Activated T-helper 1 cell treated with anti-CD3 and anti-CD28 coated beads, Interleukin-2, amount 50 U/mL, for 16 hours (primary cell): ENCODE measurements at places on chromosomes 5 and 9.

DNA sequence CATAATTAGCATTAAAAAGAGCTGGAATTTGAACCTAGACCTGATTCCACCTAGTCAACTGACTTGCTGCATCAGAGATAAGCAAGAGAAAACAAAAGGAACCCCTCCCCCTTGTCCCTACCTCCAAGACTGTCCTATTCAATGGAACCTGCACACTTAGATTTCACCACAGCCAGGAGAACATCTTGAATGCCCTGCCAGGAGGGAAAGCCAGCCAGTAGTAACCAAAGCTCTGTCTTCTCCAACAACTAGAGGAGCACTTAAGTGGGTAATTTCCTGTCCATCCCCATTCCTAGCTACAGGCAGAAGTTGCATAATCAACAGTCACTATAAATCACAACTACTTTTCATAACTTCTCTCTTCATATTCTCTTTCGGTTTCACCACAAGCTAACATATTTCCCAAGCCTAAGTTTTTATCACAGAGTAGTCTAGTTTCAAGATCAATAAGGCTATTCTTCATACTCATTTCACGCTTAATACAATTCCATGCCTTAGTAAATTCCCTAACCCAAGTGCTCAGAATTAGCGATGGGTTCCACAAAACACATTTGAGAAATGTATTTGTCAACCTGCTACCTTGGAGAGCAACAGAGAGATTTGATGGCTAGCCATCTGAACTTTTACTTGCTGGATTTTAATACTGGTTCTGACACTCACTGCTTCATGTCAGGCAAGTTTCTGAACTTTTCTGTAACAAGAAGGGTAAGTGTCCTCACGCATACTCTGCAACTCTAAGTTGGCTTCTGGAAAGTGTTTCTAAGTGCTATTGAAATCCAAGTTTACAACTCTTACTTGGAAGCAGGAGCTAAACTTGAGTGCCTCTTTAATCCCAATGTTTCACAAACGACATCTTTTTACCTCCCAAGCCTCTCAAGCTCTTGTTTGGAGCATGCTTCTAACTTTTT lies 2.0 kb downstream of the DENND1A start:
- DNase-seq: no peak

- DNase-seq: no peak
Observed at GRCh38 chr5:75574791-75575190, 36.5 kb upstream of the ANKDD1B start.

DNA sequence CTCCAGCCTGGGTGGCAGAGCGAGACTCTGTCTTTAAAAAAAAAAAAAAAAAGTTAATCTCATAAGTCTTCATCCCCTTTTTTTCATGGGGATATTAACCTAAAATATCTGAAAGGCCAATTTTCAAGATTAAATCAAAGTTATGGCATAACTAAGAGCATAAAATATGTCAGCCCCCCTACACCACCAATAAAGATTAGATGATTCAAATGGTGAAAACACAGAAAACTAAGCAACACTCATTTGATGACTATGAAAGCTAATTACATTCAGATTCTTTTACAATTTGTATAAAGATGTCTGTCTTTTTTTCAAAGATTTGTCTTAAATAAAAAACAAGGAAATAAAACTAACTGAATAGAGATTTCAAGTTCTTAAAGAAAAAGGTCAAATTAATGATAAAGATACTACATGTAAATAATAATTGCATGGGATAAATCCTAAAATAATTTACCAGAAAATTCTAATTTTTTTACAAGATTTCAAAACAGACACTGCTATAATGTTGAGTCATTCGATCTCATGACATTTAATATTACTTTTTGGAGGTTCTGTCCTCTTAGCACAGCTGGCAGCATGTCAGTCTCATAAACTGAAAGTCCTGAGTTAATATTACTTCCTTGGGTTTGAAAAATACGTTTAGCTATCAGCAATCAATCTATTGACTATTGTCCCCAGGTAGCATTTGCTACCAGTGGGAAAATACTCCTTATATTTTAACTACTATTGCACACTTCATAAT lies 112.9 kb downstream of the KIAA0825 start:
- DNase-seq: no peak

DNA sequence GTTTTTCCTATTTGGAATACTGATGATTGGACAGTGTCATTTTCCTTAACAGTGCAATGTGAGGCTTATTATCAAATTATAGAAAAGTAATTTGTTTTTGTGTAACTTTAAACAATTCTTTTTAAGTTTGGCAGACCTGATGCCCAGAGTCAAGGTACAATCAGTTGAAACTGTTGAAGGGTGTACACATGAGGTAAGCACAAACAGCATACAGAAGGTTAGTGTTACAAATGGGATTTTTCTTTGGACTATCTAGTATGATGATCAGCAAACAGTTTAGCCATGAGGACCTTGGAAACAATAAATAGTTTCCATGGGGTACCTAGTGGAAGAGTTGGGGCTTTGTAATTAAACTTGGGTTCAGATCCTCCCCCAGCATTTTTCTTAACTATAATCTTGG lies 16.2 kb downstream of the MTREX start:
- no peak for DNase-seq

- DNase-seq: no peak
Observed at GRCh38 chr9:36867241-36867640, 166.8 kb downstream of the PAX5 start.

- no peak for DNase-seq
Observed at GRCh38 chr5:147307170-147307569, 72.3 kb downstream of the STK32A start.

GRCh38 chr9:125632321-125633115 lies 74.5 kb downstream of the MAPKAP1 start:
- no peak for DNase-seq

- DNase-seq: no peak
Observed at GRCh38 chr5:157613385-157614245, 38.0 kb upstream of the ADAM19 start.

DNA sequence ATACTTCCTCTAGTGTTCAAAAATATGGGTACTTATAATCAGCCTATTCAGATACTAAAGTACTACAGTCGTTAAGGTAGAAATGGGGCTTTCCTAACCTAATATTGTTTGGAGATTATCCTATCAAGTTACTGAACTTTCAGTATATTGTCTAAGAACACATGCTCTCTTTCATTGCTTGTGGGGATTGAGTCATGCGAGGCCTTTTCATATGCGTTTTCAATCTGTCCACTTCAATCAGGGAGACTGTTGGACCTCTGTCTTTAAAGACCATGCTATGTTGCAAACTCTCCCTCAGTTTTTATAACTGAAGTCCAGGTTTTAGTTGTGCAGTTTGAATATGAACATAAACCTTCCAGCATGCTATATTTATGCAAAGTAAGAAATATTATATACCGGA lies 15.0 kb downstream of the PRR16 start:
- no peak for DNase-seq

- no peak for DNase-seq
Observed at GRCh38 chr5:118611332-118611945, 376.9 kb downstream of the DTWD2 start.

GRCh38 chr5:132825033-132825833 lies 5.2 kb downstream of the SHROOM1 start:
- no peak for DNase-seq

DNA sequence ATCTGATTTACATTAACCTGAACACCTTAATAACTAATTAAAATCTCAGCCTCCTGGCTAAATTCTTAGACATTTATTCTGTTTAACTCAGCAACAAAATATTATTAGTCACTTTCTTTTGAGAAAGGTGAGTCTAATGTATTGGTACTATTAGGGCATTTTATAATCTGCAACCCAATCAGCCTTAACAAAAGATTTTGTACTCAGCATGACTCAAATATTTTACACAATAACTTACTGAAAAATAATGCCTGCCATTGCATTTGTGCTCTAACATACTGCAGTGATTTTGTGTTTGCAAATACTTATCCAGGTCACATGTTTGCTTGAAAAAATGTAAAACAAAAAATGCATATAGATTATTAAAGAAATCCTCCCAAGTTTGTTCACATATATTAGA lies 1129.9 kb downstream of the TAF11L14 start:
- DNase-seq: no peak

DNA sequence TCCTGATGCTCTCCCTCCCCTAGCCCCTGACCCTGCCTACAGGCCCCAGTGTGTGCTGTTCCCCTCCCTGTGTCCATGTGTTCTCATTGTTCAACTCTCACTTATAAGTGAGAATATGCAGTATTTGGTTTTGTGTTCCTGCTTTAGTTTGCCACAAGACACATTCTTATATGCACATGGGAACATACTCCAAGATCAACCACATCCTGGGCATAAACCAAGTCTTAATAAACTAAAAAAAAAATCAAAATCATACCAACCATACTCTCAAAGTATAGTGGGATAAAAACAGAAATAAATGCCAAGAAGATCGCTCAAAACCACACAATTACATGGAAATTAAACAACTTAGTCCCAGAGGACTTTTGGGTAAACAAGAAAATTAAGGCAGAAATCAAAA lies 11.2 kb upstream of the ZCCHC9 start:
- no peak for DNase-seq

DNA sequence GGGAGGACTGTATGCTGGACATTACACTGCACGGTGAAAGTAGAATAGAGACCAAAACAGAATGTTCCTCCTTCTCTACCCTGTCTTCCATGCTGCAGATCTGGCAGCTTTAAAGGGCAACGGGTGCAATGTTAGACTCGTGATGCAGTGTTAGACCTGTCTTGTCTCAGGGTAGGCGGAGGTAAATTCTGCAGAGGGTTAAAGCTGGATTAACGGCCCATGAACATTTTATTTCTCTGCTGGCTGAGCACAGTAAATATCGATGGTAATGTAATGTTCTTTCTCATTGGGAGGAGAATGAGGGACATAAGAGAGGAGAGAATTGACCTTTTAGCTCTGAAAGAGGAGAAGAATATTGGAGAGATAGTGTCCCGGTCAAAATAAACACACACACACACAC lies 178.9 kb downstream of the NMUR2 start:
- DNase-seq: no peak

DNA sequence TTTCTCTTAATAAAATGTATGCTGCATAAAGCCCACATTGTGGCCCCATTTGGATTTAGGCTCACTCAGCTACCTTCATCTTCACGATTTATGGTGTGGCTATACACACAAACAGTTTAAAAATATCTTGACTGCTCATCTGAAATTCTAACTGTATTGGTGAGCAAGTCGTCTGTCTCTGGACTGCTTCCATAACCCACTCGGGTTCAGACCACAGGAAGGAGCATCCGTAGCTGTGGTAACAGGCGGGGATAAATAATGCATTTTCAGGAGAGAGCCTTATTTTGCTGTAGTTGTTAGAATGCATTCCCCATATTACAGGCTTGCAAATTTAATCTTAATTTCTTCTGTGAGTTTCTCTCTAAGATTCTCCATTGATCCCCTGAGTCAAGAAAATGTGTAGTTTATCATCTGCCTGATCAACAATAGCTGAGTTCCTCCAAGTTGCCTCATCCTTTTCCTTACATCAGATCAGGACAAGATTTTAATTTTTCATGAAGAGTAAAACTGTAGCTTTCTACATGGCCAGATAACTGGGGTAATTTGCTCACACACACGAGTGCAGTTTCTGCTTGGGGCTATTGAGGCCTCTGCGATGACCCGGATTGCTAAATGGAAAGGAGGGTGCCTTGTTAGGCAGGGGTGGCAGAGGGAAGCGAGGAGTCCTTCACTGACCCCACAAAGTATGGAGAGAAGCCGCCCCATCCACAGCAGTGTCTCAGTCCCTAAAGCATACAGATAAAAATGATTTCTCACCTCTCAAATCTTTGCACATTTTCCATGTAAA lies 133.9 kb downstream of the FSTL4 start:
- DNase-seq: no peak

GRCh38 chr9:8769153-8769552 lies 969.6 kb upstream of the DMAC1 start:
- DNase-seq: no peak

DNA sequence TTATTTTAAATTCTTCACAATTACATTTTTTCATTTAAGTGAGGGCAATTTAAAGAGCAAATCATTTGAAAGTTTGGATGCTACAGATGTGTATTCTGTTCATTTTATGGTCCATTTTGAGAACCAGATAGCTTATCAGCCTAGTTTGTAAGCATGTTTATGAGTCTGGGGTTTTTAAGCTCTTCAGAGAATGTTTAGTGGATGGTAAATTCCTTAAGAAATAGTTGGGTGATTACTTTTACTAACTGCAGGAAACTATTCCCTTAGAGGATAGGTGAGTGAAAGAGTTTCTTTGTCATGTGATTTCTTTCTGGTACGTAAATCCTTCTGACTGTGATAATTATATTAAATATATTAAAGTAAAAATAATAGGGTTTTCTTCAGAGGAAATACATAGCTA lies 17.6 kb downstream of the RASGRF2 start:
- no peak for DNase-seq

DNA sequence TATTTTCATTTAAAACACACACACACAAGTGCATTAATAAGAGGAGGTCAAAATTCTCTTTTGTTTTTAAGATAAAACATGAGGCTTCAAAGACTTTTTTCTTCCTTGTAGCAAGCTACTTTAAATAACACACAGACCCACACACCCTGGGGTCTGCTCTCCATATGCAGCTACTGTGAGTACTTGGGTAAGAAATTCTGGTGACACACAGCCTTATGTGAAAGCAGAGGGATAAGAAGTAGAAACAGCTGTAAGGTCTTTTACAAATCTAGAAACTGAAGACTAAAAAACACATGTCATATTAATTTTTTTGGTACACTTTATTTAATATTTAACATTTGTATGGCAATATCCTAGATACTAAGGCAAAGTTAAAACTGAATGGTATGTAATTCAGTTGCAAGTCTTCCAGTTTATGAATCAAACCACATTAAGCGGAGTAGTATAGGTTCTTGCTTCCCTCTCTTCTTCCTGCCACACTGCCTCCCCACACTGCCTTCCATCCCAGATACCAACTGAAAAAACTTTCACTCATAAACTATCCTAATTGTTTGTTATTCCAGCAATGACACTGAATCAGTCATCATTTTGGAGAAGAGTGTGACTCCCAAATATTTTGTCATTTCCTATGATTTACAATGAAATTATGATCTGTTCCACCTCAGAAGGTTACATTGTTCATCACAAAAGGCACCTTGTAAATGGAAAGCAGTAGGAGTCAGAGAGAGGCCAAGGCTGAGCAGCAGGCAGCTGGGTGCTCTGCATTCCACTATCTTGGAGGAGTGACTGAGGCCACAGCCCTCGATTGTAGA lies 92.0 kb downstream of the PLCXD3 start:
- DNase-seq: no peak

DNA sequence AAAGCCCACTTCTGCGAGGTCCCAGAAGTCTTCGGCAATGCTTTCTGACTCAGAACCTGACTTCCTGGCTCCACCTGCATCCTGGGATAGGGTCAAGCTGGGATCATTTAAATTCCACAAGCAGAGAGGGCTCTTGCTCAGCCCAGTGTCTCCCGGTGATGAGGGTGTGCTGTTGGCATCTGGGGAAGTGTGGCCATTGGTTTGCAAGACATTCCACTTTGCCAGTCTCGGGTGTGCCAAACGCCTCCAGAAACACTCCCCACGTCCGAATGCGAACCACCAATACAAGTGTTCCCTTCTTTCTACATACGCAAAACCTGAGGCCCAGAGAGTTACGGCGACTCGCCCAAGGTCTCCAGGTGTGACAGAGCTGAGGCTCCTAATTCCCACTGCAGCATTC lies 43.1 kb upstream of the FCN2 start:
- DNase-seq: no peak

- no peak for DNase-seq
Observed at GRCh38 chr9:75269197-75269596, 180.9 kb downstream of the OSTF1 start.
